ENCODE measurements at places on chromosomes 16 and 17.

DNA sequence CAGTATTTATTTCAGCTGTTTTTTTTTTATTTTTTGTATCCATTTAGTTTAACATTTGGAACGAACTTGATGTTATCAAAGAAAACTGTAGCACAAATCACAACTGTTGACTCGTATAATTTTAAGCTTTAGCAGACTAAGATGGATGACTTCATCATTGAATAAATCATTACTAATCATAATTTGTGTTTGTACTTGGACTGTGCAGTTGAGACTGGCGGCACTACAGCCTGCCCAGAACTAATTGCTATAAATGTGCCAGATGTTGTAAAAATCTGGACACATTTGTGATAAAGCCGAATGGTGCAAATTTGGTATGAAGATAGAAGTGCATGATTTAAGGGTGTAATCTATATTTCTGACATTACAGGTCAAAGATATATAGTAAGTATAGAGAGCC, 897.7 kb upstream of the CDH8 start:
- no peak for DNase-seq

DNA sequence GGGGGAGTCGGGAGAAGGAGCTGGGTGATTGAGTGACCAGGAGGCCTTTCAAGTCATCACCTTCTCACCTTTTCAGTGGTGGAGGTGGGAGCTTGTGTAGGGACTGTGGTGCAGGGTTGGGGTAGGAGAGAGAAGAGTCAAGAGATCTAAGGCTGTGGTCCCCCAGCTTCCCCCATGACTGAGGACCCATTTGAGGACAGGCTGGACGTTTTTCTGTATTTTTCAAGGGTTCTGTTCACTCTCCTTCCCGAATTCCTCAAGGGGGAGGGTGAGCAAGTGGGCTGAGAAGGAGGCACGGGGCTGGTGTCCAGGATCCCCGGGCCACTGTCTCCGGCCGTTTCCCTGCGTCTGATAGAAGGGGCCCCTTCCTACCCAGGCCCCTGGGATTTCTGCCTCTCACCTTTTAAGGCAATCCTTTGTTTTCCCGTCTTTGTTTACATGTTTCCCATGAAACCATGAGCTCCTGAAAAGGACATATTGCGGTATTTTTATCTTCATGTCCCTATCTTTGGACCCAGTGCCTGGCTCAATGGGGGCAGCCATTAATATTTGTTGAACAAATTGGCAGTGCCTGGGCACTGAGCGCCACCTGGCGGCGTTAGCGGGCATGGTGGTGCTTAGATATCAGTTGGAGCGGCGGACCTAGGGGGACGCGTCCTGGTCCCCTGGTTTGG, 9.2 kb upstream of the CD300A start:
- peak; percentile 70 for DNase-seq

DNA sequence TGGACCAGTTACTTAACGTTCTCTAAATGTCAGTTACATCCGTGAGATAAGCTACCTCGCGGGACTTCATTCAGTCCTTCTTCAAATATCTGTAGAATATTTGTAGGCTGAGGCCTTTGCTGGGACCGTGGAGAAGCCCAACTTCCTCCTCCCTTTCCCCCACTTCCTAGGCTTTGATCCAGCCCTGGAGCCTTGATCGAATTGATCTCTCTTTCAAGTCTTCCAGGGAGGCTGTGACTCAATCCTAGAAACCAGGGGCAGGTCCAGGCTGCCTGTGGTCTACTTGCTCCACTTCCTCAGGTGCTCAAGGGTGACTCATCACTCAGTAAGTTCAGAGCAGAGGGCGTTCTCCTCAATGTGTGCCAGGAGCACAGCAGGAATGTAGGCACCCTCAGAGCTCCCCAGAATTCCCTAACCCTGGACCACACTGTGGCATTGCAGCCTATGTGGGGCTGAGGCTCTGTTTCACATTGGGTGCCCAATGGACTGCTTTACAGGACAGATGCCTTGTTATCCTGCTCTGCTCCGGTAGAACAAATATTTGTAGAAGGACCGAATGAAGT, 11.2 kb upstream of the CEP20 start:
- no peak for DNase-seq

GRCh38 chr16:84758627-84759026, 58.8 kb downstream of the USP10 start:
- DNase-seq, result no peak

- no peak for DNase-seq
These were observed 66.7 kb downstream of the FTO start for GRCh38 chr16:53770641-53771040.

DNA sequence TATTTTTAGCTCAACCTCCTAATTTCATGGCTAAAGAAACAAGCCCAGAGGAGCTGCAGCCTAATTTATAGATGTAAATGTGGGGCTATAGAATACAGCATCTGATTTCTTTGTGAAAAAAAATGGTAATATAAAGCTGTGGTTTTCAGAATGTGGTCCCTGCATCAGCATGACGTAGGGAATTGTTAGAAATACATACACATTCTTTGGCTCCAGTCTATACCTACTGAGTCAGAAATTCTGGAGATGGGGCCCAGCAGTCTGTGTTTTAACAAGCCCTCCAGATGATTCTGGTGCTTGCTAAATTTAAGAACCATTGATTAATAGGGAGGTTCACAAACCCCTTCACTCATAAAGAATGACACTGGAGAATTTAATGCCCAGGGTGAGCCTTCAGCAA, 18.1 kb upstream of the MYH8 start:
- DNase-seq, result no peak

DNA sequence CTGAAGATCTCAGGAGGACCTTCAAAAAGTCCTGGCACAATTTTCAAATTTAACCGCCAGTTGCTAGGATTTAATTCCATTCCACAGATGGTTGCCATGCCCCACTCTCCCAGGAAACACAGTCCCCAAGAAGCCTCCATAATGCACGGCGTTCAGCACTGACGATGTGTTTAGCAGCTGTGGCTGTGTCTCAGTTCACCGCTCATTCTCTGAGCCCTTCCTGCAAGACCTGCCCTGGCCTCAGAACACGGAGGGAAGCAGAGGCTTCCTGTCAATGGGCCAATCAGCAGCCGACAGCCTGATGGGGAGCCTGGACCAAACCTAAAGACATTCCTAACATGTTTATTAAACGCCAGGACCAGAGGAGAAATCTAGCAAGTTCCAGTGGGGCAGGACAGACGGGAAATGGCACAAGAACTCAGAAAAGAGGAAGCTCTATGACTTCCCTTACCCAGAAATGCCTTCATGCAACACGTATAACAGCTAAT, 4.9 kb downstream of the MYLK3 start:
- peak; percentile 70 for DNase-seq

GRCh38 chr16:86436466-86437185, 73.7 kb upstream of the FOXF1 start:
- DNase-seq, result no peak

- no peak for DNase-seq
These were observed 1.0 kb downstream of the KRT13 start for GRCh38 chr17:41504246-41504977.

GRCh38 chr16:69924041-69924775, 26.9 kb upstream of the CLEC18A start:
- no peak for DNase-seq

- DNase-seq, result no peak
These were observed 21.0 kb upstream of the ZNF652 start for GRCh38 chr17:49383060-49383459.

DNA sequence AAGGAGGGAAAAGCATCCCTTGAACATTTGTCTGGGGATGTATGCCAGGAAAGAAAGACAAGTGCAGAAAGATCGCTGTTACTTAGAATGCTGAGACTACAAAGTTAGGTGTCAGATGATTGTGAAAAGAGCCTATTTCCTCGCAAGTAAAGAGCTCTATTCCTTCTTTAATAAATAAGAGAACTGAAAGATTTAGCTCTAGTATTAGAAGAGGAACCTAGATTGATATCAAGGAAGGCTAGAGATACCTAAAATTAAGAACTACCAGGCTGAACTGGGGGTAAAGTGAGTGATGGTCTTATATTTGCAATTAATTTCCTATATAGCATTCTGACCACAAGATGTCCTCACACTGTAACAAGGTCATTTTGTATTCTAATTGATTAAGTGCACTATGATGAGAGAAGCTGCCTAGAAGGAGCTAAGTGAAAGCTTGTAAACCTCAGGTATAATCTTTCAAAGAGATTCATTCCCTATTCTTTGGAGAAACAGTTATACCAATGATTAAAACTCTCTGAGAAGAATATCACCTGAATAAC, 62.3 kb downstream of the SSH2 start:
- no peak for DNase-seq

- DNase-seq, result no peak
These were observed 28.9 kb downstream of the OR1D5 start for GRCh38 chr17:3034578-3034920.

DNA sequence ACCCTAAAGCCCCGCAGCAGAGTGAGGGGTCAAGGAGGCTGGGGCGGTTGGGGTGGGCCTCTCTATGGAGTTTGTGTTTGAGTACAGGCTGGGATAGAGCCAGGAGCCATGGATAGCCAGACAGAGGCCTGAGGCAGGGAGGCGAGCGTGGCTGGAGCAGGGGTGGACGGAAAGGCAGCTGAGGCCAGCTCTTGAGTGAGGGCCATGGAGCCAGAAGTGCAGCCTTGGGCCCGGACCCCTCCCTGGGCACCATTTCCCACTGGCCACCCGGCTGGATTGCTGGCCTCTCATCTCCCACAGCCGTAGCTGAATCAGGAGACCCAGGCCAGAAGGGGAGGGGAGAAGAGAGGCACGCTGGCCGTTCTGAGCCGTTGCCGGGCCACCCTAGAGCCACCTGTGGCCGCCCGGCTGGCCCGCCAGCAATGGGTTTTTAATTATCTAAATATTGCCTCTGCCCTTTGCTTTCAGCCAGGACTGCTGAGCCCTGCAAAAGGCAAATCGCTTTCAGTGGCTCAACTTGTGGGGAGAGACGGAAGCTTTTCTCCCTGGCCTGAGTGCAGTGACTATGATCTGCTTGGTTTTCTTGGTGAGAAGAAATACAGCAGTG, 75.2 kb upstream of the GSE1 start:
- DNase-seq, result no peak

DNA sequence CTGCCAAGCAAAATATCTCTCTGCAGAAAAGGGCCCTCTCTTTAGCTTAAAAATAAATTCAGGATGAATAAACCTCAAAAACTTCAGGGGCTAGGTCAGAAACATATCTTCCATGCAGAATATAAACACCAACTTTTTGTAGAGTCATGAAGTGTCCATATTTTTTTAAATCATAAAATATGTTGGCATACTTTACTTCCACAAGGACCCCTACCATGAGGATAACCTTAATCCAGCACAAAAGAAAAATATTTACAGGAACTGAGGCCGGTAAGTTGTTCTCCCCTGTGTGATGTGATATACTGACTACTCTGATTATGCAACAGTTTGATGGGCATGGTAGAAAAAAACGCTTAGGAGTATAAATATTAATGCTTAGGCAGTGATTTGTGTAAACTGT, 264.8 kb upstream of the CDH11 start:
- no peak for DNase-seq

- DNase-seq, result no peak
These were observed 77.9 kb upstream of the LGALS9 start for GRCh38 chr17:27553019-27553511.

DNA sequence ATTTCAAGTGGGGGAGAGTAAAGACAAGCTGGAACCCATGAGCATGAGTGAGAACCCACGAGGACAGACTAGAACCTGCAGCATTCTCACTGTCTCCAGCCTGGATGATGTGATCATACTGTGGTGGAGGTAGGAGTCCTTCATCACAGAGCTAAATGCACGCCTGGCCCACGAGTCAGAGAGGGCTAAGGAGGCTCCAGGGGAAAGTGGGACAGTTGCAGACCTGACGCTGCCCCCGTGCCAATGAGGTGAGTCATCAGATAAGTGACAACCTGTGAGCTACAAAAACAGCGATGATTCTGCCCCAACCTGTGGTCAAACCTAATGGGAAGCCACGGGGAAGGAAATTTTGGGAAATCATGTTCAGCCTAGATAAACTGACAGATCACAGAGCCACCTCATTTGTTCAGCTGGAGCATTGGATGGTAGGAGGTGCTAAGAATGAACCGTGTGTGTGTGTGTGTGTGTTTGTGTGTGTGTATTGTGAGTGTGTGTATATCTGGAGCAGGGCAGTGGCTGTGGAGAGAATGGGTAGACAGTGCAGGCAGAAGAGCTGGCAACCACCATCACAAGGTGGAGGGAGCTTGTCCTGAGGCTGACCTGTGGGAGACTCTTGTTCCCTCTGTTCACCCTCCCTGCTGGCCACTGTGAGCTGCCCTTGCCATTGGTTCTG, 131.8 kb downstream of the UTP18 start:
- no peak for DNase-seq

- DNase-seq, result no peak
These were observed 150.3 kb downstream of the AATF start for GRCh38 chr17:37098910-37099664.

DNA sequence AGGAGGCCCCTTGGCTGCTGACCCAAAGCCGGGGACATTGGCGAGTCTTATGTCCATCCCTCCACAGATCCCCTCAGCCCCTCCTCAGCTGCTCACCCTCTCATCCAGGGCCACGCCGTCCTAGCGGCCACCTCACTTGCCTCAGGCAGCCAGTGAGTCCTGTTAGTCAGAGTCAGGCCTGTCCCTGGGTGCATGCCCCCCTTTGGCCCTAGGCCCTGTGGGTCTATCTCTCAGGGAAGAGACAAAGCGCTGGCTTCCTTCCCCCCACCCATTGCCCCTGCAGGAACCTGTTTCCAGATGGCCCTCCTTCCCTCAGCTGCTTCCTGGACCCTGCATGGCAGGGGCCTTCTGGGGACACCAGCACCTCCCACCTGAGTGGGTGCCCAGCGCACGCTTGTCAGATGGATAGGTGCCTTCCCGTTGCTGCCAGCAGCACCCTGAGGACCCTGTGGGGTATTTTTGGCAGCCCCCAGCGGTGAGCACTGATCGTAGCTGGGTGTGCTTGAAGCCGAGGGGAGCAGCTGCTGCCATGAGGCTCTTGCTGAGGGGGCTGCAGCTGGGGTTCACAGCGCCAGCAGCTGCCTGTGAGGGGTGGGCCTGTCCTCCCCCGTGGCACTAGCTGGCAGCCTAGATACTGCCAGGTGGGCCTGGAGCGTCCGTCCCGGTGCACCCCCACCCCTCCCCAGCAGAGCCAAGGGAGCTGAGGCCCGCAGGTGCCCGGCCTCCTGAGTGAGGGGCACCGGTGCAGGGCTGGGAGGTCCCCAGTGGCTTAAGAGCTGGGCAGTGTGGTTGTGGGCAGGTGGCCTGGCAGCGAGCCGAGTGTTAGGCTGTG, 8.4 kb downstream of the DBNDD1 start:
- no peak for DNase-seq
